ENCODE measurements at places on chromosomes 3 and 15. TPM values are rescaled to one million over a fixed set of nuclear protein-coding genes. Genes with fewer than 3 reads are reported as not detected.

The TMEM108 gene
- not detected for total RNA-seq

- peaks cover 37% of the 10 kb centered on the region for H3K36me3 ChIP-seq
- H3K4me3 ChIP-seq, result no peak overlapping the region
- H3K27me3 ChIP-seq, result no peaks in the 10 kb centered on the region
- H3K27ac ChIP-seq, result no peak overlapping the region
- no peak for DNase-seq
- no peaks in the 10 kb centered on the region for H3K4me1 ChIP-seq
These were observed 69.0 kb downstream of the SLC24A1 start for GRCh38 chr15:65690778-65691177.

DNA sequence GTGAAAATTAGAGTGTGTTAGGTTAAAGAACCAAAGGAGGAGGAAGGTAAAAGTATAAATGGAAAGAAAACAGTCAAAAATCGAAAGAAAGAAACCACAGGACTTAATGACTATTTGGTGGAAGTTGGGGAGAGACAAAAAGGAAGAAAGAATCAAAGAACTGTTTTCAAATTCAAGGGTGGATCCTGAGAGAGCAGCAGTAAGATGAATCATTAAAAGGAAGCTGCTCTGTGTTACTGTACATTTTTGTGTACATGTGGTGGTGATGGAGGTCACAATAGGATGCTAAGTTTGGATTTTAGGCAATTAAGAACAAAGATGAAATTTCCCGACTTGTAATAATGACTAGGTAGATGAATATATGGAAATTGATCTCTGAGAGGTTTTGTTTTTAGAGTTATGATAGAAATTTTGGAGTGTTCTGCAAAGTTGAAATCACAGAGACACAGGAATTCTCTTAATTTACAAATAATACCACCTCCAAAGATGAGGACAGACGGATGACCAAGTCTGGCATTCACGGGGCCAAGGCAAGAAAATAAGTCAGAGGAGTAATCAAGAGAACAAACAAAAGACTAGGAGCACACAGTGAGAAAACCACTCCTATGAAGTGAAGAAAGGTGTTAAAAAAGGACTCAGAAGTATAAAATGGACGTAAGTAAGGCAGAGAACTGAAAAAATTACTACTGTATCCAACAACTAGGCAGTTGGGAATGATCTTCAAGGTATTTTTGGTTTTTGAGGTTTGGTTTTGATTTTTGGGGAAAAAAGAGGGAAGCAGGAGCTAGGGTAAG, 7.1 kb downstream of the DHX36 start:
- H3K27me3 ChIP-seq, result peaks cover 1% of the 10 kb centered on the region
- peak overlapping the region; percentile 45 for H3K27ac ChIP-seq
- DNase-seq, result no peak
- peaks cover 7% of the 10 kb centered on the region for H3K4me1 ChIP-seq

DNA sequence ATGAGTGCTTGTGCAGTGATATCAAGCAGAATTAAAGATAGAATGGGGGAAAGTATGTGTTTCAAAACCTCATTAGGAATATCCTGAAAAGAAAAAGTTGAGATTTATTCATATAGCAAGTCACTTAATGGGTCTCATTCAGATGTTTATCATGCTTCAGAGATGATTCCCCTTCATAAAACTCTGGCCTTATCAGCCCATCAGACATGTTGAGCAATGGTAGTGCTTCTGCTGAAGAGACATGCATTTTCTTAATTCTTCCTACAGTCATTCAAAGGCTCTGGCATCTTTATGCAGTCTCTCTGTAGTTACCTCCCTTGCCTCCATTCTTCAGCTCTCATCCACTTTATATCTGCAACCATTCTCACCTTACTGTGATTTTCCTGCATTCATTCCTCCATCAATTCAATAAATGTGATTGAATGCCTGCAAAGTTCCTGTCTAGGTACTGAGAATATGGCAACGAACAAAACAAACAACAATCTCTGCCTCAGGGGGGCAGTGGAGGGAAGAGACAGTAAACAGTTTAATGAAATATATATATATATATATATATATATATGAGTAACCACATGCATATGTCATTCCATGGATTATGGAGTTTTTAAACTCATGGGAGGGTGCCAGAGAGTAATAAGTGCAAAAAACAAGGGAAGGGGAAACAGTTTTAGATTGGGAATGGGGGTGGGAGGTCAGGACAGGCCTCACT, 138.5 kb downstream of the NECTIN3 start:
- no peaks in the 10 kb centered on the region for H3K27me3 ChIP-seq
- H3K36me3 ChIP-seq, result peaks cover 5% of the 10 kb centered on the region
- no peak overlapping the region for H3K27ac ChIP-seq
- H3K4me3 ChIP-seq, result no peak overlapping the region
- DNase-seq, result peak; percentile 85
- H3K4me1 ChIP-seq, result peaks cover 6% of the 10 kb centered on the region

DNA sequence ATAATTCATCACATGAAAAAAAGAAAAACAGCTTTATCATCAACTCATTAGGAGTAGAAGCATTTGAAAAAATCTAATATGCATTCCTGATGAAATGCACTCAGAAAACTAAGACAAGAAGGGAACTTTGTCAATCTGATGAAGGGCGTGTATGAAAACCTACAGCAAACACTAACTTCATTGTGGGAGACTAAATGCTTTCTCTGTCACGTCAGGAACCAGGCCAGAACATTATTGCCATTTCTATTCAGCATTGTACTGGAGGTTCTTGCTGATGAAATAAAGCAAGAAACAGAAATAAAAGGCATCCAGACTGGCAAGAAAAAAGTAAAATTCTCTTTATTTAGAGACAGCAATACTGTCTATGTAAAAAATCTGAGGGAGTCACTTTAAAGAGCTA, 235.2 kb downstream of the GABRB3 start:
- peaks cover 1% of the 10 kb centered on the region for H3K27me3 ChIP-seq
- H3K4me3 ChIP-seq, result no peak overlapping the region
- H3K4me1 ChIP-seq, result no peaks in the 10 kb centered on the region
- DNase-seq, result no peak
- no peak overlapping the region for H3K27ac ChIP-seq

GRCh38 chr3:72766866-72767265, 81.4 kb downstream of the SHQ1 start:
- H3K27me3 ChIP-seq, result no peaks in the 10 kb centered on the region
- H3K27ac ChIP-seq, result no peak overlapping the region
- no peak overlapping the region for H3K4me3 ChIP-seq

DNA sequence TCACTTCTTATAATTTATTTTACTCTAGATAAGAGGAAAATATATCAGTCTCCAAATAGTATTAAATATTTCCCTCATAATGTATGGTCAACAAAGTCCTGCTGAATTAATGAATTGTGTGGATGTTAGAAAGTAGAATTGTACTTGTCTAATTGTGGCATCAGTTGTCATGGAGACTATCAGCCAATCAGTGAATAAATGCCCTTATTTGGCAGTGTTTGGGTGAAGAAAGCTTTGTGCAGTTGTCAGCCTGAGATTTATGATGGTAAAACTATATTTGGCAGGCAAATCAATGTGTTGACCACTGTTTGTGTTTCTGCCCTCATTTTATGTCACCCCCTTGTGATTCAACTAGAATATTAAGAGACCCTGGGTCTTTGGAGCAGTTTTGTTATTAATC, 293.6 kb upstream of the MDFIC2 start:
- H3K36me3 ChIP-seq, result no peaks in the 10 kb centered on the region
- DNase-seq, result no peak
- H3K4me1 ChIP-seq, result no peaks in the 10 kb centered on the region
- H3K27ac ChIP-seq, result no peak overlapping the region

GRCh38 chr15:68518785-68519430, 59.9 kb upstream of the CORO2B start:
- DNase-seq, result no peak
- H3K36me3 ChIP-seq, result peaks cover 6% of the 10 kb centered on the region
- H3K27ac ChIP-seq, result no peak overlapping the region
- H3K4me3 ChIP-seq, result no peak overlapping the region

GRCh38 chr3:134002306-134002705, 27.4 kb downstream of the SLCO2A1 start:
- H3K4me1 ChIP-seq, result peaks cover 11% of the 10 kb centered on the region
- no peak overlapping the region for H3K4me3 ChIP-seq

DNA sequence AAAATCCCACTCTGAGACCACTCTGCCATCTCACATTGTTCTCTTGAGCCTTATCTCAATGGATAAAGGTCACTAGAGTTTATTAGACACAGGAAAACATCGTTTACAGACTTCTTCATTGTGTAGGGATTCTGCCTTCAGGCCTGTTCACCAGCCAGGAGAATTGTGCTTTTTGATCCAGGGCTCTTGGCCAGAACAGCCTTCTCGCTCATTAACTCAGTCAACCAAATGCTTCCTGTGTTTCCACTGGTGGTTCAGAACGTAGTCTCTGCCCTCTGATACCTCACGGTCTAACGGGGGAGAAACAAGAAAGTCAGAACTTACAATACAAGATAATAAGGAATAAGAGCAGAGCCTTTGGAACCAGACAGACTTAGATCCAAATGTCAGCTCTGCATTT, 54.2 kb upstream of the TSEN2 start:
- H3K36me3 ChIP-seq, result no peaks in the 10 kb centered on the region
- H3K4me3 ChIP-seq, result no peak overlapping the region
- H3K27ac ChIP-seq, result no peak overlapping the region
- no peaks in the 10 kb centered on the region for H3K4me1 ChIP-seq
- no peak for DNase-seq

GRCh38 chr3:73465926-73466325, 158.8 kb downstream of the PDZRN3 start:
- no peaks in the 10 kb centered on the region for H3K27me3 ChIP-seq
- H3K36me3 ChIP-seq, result no peaks in the 10 kb centered on the region
- no peak overlapping the region for H3K27ac ChIP-seq
- H3K4me1 ChIP-seq, result peaks cover 34% of the 10 kb centered on the region
- H3K4me3 ChIP-seq, result no peak overlapping the region

DNA sequence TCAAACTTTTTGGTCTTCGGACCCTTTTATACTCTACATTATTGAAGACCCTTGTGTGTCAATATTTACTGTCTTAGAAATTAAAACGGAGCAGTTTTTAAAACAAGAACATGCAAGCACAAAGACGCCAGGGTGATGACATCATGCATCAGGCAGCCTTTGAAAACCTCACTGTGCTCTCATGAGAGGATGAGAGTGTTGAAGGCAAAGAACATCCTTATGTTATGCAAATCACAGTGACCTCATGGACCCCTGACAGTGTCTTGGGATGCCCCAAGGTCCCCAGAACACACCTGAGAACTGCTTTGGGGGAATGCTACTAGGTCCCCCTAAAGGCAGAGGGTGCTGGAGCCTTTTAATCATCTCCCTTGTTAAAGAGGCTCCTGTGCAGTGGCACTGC, 51.6 kb downstream of the CHDH start:
- no peak overlapping the region for H3K27ac ChIP-seq
- H3K4me1 ChIP-seq, result peaks cover 19% of the 10 kb centered on the region
- H3K27me3 ChIP-seq, result peaks cover 8% of the 10 kb centered on the region
- DNase-seq, result peak; percentile 47

- peaks cover 17% of the 10 kb centered on the region for H3K4me1 ChIP-seq
- H3K27me3 ChIP-seq, result peaks cover 15% of the 10 kb centered on the region
- no peak overlapping the region for H3K4me3 ChIP-seq
- no peak for DNase-seq
- no peaks in the 10 kb centered on the region for H3K36me3 ChIP-seq
These were observed 2.7 kb downstream of the LRIG1 start for GRCh38 chr3:66497985-66498671.

GRCh38 chr3:41265011-41265545, 65.8 kb downstream of the CTNNB1 start:
- no peaks in the 10 kb centered on the region for H3K36me3 ChIP-seq
- no peak for DNase-seq
- H3K27me3 ChIP-seq, result no peaks in the 10 kb centered on the region
- peaks cover 49% of the 10 kb centered on the region for H3K4me1 ChIP-seq
- H3K4me3 ChIP-seq, result no peak overlapping the region
- H3K27ac ChIP-seq, result no peak overlapping the region

DNA sequence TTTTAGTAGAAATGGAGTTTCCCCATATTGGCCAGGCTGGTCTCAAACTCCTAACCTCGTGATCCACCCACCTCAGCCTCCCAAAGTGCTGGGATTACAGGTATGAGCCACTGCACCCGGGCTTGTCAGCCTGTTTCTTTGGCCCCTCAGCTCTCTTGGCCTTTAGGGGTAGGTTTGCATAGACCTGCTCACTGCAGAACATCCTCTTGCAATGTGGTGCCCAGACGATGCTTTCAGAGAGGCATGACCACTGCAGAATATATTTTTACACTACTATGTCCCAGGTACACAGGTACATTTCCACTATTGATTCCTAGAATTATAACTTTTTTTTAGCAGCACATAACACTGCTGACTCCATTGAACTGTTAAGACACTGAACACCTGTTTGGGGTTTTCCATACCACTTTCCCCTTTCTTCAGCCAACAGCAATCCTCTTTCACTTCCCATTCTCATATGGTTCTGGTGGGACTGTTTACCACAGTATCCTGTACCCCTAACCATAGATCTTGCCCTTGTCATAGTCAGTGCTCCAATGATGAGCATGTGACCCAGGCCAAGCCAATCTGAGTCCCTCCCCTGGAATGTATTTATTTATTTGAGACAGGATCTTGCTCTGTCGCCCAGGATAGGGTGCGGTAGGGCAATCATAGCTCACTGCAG, 21.1 kb downstream of the CCDC32 start:
- H3K4me3 ChIP-seq, result no peak overlapping the region
- H3K27me3 ChIP-seq, result no peaks in the 10 kb centered on the region
- no peak overlapping the region for H3K27ac ChIP-seq

DNA sequence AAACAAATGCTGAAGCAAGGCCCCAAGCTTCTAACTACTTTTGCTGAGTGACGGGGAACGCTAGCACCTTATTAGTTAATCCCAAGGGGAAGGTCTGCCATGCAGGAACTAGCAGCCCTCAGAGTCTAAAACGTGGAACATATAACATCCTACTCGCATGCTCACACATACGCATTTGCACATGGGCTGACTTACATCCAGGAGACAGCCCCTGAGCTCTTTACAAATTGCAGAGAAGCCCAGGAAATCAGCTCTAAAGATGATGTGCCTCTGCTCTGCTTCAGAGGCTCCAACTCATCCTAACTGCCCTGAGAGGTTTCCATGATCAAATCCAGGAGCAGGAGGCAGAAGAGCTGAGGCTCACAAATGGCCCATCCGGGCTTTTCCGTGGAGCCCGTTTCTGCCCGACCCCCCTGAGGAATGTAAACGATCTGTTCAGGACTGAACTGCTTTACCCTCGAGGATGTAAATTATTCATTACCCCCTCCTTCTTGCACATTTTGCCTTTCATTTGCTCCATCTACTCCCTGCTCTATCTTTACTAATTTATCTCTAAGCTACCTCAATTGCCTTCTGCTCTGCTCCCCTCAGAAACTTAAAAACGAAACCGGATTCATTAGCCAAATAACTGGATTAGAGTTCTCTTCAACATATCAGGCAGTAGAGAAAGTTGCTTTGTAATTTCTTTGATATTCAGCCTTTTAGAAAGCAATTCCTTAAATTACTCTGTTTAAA, 141.9 kb upstream of the CCDC54 start:
- no peak for DNase-seq
- H3K27ac ChIP-seq, result peak overlapping the region; percentile 79
- no peaks in the 10 kb centered on the region for H3K36me3 ChIP-seq
- H3K4me3 ChIP-seq, result peak overlapping the region; percentile 89
- H3K4me1 ChIP-seq, result peaks cover 59% of the 10 kb centered on the region

All from HFFc6 (cell line).